ENCODE measurements at places on chromosomes 1 and 21. TPM values are rescaled to one million over a fixed set of nuclear protein-coding genes. Genes with fewer than 3 reads are reported as not detected.
A peak's percentile ranks its signal among the peaks of the same experiment; 100 is the strongest.

DNA sequence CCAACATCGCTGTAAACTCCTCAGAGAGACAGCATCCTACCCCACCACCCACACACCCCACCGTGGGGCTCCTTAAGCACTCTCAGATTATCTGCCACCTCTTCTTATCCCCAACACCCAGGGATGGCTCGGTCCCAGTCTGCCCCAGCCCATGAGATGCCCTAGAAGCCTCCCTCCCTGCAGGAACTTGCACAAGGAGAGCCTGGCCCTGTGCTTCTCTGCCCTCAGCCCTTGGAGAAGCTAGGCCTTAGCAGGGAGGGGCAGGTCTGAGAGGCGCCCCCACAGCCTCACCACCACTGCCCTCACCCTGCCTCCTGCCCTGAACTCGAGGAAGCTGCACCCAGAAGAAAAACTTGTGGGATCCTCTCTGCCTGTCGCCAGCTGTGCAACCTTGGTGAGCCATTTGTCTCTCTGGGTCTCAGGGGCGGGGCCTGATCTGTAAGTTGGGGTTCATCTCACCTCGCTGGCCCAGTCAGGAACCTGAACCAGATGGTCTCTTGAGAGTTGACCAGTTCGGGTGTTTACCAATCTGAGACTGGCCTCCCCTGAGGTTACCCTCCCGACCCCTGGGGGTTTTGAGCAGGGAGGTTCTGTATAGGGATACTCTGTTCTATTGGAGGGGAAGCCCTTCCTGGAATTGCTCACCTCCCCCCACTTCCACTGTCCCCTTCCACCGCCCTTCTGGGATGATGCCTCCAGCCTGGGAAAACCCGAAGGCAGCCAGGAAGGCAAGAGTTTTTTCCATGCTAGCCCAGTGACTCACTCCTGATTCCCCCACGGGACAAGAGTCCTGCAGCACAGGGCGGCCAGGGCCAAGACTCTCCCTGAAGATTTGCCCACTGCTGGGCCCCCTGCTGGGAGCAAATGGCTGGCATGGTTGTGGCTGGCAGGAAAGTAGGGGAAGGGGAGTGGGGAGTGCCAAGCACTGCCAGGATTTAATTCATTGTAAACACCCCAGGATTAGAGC is at the start of gene S100A3:
S100A3 (minus strand) TSS at position 537 of the 967 bp plus-strand sequence. CDS start 773 bp downstream, outside the sequence.
- H3K27ac ChIP-seq, result peak within 1 kb of the TSS; percentile 51
- no peak for DNase-seq
- H3K27me3 ChIP-seq, result no peaks in the 10 kb centered on the region

DNA sequence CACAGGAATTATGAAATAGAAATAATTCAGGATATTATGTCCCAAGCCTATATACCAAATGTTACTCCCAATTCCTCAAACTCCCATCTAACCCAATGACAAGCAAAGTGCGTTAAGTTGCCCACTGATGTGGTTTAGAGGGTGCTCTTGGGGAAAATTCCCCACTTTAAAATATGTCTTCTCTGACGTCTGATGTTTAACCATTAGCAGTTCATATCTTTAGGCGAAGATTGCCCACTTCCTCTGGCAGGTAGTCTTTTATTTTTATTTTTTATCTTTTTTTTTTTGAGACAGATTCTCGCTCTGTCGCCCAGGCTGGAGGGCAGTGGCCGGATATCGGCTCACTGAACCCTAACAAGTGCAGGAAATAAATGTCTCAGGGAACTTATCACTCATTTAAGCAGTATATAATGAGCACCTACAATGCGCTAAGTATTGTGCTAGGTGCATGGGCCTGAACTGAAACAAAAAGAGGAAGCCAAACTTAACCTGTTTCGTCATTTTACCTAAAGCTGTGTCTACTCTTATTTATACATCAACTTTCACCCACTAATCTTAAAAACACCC is 1.3 kb upstream of the LYST start:
- H3K4me1 ChIP-seq, result peaks cover 19% of the 10 kb centered on the region
- H3K27ac ChIP-seq, result peak overlapping the region; percentile 97
- H3K36me3 ChIP-seq, result no peaks in the 10 kb centered on the region

DNA sequence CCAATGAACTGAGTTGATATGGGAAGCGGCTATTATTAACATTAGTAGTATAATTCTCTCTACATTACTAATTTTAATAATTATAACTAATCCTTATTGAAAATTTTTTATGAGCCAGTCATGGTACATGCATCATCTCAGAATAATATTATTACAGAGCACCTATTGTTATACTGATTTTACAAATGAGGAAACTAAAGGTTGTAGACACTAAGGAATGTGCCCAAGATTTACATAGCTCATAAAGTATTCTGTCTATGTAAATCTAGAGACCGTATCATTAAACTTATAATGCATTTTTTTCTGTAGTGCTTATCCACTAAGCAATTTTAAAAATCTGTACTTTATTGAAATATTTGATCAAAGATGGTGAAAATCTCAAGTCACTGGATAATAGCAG is 825.9 kb downstream of the PLA2G4A start:
- no peaks in the 10 kb centered on the region for H3K4me1 ChIP-seq
- no peaks in the 10 kb centered on the region for H3K27me3 ChIP-seq
- no peak overlapping the region for H3K27ac ChIP-seq
- no peak for DNase-seq
- no peak overlapping the region for H3K4me3 ChIP-seq
- no peaks in the 10 kb centered on the region for H3K36me3 ChIP-seq

- H3K27me3 ChIP-seq, result no peaks in the 10 kb centered on the region
- no peak overlapping the region for H3K27ac ChIP-seq
- H3K4me1 ChIP-seq, result no peaks in the 10 kb centered on the region
- H3K4me3 ChIP-seq, result no peak overlapping the region
- no peak for DNase-seq
Measured at GRCh38 chr1:226481133-226481532, 67.4 kb upstream of the STUM start.

DNA sequence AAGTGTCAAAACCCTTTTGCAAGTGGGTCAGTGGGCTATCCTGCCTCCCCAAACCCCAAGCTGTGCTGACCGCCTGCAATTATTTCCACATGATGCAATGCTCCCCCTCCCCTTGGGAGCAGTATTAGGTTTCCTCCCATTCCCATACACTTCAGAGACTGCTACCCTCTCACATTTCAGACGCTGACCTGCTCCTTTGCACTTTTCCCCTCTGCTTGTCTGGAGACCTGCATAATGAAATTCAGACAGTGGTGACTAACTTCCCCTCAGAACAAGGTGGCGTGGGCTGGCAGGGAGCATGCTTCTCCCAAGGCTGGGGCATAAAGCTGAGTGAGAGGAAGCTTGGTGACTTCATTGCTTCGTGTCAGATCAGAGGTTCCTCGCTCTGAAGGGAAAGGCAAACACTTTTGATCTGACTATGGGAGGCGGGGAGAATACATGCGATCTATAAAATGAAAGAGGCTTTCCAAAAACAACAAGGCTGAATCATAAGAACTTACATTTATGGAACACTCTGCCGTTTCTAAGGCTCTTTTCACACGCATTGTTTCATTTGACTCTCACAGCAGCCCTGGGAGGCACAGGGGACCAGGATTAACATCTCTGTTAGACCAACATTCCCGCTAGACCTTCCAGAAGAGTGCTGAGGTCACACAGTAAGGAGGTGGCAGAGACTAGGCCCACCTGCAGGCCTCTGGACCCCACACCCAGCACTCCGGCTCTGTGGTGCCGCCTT is 27.5 kb upstream of the ROR1 start:
- H3K36me3 ChIP-seq, result no peaks in the 10 kb centered on the region
- no peak overlapping the region for H3K4me3 ChIP-seq
- no peaks in the 10 kb centered on the region for H3K27me3 ChIP-seq

DNA sequence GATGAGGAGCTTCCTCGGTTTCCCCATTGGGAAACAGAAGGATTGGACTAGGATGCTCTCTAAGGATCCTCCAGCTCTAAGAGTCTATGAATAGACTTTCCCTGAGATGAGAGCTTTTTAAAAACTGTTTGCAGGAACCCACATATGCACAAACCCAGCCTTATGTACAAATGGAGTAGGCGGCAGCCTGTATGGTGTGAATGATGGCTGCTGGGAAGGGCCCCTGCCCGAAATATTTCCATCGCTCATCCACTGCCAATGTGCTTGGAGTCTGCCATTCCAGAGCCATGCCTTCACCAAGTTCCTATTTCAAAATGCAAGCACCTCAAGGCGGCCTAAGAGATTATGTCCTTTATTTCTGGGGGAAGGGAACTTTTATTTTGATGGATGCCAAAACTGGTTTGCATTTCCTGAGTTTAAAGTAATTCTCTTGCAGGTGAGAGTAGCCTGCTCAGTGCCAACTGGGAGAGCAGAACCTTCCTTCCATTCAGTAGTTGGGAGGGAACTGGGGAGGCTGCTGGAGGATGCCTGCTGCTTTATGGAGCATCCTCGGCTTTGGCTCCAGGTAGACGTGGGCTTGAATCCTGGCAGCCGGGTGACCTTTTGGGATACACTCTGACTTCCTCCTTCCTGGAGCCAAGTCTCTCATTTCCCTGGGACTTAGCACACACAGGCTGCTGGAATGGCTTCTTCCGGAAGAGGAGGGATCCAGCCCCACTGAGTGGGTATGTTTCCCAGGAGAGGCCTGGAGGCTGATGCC is 165.9 kb downstream of the ACTL8 start:
- H3K36me3 ChIP-seq, result no peaks in the 10 kb centered on the region
- no peak overlapping the region for H3K4me3 ChIP-seq
- H3K27ac ChIP-seq, result no peak overlapping the region

Gene FNDC5
- total RNA-seq, result 0.27 TPM
